ENCODE measurements at places on chromosomes 5 and 9.
A peak's percentile ranks its signal among the peaks of the same experiment; 100 is the strongest.

GRCh38 chr5:156707750-156708149, 142.3 kb upstream of the PPP1R2B start:
- DNase-seq, result no peak

- DNase-seq, result no peak
These were observed 122.5 kb downstream of the COL23A1 start for GRCh38 chr5:178467568-178468195.

GRCh38 chr5:77302247-77302646, 91.8 kb downstream of the PDE8B start:
- no peak for DNase-seq

- peak; percentile 58 for DNase-seq
These were observed 207.9 kb downstream of the C9orf50 start for GRCh38 chr9:129412814-129413536.

GRCh38 chr9:89046832-89047231, 55.6 kb downstream of the S1PR3 start:
- no peak for DNase-seq

GRCh38 chr9:26375448-26375847, 517.2 kb downstream of the CAAP1 start:
- DNase-seq, result no peak

GRCh38 chr5:134255418-134256150, 29.7 kb upstream of the PPP2CA start:
- DNase-seq, result no peak

GRCh38 chr5:170442921-170443320, 53.8 kb upstream of the KCNMB1 start:
- no peak for DNase-seq

GRCh38 chr5:56950626-56951125, 1.2 kb downstream of the MIER3 start:
- peak; percentile 57 for DNase-seq

DNA sequence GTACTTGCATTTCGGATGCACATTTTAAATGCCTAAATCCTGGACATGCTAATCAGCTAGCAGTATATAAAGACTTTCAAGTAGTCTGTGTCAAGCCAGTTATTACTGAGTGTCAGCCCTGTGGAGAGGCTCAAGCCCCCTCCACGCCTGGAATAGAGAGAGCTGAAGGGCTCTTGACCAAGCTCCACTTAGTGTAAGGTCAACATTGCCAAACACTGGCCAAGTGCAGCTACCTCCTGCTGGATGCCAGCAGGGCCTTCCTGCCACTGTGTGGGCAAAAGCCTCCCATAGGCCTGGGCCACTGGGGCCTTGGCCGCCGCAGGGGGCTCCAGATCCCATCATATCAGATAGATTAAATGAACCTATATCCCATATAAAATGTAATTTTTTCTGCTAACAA, 239.4 kb upstream of the PANK3 start:
- no peak for DNase-seq

- no peak for DNase-seq
These were observed 28.2 kb upstream of the C5orf63 start for GRCh38 chr5:127101533-127101932.

- no peak for DNase-seq
These were observed 513.7 kb upstream of the PTGER4 start for GRCh38 chr5:40165789-40166728.

DNA sequence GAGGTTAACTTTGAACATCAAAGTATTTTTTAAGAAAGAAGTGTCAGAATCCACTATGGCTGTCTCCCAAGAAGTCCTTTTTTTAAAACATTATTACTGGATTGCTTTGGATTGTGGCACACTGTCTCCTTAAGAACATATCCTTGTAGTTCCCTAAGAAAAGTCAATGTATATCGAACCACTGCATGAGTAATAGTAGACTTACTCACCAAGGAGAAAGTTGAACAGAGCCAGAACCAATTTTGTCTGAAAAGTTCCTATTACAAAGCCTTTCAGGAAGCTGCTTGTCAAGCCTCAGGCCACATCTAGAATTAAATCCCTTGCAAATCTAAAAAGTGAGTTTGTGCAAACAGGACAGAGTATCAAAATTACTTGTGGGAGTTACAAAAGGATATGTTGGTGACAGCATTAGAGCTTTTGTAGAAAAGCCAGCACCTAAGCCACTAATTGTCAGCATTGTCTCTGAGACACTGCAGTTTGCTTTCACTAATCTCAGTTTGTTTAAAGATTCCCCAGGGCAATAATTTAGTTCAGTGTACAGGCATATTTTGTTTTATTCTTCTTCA, 195.4 kb downstream of the MPDZ start:
- DNase-seq, result no peak

GRCh38 chr9:35840881-35841644, 12.0 kb downstream of the TMEM8B start:
- DNase-seq, result no peak

DNA sequence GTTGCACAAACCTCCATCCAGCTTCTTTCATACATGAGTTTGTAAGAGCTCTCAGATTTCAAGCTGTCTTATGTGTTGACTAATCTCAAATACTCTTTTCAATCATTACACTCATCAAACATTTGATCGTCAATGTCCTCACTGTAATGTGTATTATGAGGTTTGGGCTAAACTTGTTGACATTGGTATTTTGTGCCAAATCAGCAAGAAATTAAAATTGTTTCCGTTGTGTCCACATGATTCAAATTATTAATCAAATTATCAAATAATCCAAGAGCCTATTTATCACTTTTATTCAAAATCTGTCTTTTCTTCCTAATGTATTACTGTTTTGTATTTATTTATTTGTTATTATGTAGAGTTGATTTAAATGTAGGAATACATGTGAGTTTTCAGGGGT, 283.4 kb downstream of the GAS1 start:
- no peak for DNase-seq

- peak; percentile 38 for DNase-seq
These were observed 3.4 kb downstream of the SLC6A19 start for GRCh38 chr5:1204693-1205242.

GRCh38 chr5:63603996-63604395, 358.2 kb downstream of the HTR1A start:
- DNase-seq, result no peak

DNA sequence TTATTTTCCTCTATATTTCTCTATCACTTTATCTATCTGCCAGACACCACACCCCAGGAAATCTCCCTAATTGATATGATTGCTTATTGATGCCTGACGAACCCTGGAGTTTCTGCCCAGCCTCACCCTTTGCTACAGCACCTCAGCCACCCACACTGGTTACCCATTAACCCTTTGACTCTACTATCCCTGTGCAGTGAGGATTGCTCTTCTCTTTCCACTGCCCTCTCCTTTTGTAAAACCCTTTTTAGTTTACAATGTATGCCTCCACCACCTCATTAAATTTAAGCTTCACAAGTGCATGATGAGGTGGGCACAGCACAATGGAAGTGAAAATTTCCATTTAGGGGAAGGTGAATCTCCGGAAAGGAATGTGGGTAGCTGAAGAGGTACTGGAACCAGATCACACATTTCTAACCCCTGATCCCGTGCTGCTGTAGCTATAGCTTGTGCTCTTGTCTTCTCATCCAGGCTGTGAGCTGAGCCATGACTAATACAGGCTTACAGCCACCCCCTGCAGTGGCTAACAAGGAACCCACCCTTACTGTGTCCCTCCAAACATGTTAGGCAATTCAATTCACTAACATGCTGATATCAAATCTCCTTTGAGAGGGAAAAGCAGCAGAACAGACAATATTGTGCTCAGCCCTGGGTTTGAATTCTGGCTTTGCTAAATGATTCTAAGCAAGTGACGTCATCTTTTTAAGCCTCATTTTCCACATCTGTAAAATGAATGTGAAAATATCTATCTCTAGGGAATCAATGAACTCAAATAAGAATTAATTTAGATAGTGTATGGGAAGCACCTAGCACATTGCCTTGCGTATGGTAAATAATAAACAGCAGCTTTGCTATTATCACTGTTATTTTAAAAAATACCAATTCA, 186.9 kb upstream of the TRIM32 start:
- DNase-seq, result no peak

DNA sequence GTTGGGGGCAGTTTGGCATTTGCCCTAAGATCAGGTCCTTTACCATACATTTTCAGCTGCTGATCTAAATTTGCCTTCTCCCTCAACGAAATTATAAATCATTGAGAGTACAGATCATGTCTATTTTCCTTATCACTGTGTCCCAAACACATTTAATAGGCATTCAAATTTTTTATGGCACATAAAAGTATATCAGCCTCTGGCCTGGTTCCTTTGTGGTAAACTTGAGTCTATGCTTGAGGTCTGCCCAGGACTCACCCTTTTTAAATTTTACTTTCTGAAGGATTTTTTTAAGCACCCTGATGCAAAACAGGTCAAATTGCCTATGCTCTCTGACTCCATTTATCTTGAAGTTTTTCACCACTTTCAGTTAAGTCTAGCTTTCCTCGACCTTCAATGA, 163.6 kb upstream of the GRIN3A start:
- DNase-seq, result no peak

DNA sequence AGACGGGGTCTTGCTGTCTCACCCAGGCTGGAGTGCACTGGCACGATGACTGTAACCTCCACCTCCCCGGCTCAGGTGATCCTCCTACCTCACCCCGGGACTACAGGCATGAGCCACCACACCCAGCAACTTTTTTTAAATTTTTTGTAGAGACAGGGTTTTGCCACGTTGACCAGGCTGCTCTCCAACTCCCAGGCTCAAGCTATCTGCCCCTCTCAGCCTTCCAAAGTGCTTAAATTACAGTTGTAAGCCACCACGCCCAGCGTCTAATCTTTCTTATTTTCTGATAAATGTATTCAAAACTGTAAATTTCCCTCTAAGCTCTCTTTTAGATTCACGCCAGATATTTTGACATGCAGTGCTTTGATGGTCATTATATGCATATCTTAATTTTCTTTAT, 10.3 kb downstream of the FRRS1L start:
- no peak for DNase-seq

- DNase-seq, result no peak
These were observed 812 bp downstream of the SREK1 start for GRCh38 chr5:66144834-66145390.

DNA sequence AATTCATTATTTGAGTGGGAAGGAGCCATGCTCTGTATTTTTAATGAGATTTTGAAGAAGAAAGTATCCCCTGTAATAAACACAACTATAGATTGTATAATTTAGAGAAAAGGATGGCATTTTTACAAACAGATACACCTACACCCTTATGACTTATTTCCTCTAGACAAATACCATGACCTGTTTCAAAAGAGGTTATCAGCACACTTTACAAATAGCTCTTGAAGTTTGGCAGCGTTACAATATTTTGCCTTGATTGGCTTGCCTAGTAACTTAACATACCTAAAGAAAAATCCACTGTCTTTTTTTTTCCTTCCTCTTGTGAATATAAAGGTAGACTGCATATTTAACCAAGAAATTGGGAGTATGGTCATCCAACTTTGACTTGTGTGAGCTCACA, 28.5 kb upstream of the CETN3 start:
- no peak for DNase-seq

DNA sequence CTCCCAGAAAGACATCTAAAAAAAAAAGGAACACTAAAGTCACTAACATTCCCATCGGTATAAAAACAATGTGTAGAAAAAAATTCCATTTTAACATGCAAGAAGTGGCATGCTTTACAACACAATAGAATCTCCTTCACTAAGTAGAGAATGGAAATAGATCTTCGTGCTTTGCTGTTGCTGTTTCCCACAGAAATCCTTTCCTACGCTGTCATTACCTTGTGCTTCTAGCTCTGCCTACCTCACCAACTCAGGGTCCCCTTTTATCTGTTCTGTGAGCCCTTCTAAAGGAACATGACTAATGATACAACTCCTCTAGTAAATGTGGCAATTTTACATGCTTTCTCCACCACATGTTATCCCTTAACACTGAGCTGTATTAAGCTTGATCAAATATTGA, 202.9 kb downstream of the MCTP1 start:
- no peak for DNase-seq

Measured in endothelial cell (in vitro differentiated cells).